ENCODE measurements at places on chromosomes 6 and 20. TPM values are rescaled to one million over a fixed set of nuclear protein-coding genes. Genes with fewer than 3 reads are reported as not detected.

GRM1 gene
- under 0.01 TPM for total RNA-seq

PSORS1C1 gene
- total RNA-seq, result 11.9 TPM

BEND6 gene
- total RNA-seq, result 1.1 TPM

HLA-DQA1 gene
- not detected for total RNA-seq

ADGRB3 gene
- total RNA-seq, result under 0.01 TPM

CASS4 gene
- total RNA-seq, result not detected

All from endothelial cell of coronary artery (primary cell).